Fibroblast of gingiva (primary cell): ENCODE measurements at places on chromosomes 6 and 20.

- DNase-seq: no peak
These were observed 128.3 kb downstream of the DST start for GRCh38 chr6:56514395-56514794.

DNA sequence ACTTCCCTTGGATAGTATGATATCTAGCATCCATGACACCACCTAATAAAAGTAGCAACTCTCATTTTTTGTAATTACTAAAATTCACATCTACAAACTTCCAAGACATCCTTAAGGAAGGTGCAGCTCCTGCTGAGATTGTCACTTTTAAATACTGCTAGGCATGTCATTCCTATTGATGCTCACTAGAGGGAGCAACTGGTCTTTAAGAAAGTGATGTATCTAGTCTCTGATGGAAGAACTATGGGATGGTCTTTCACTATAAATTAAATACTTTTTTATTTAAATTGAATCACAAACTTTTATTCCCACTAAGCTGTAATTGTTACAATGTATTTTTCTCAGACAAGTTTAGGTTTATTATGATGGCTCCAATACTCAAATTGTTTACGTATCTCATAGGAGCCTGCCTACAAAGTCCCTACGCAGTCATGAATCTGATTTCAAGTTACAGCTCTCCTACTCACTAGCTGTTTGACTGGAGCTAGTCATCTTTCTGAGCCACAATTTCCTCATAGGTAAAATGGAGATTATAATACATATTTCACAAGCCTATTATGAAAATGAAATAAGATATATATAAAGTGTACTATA, 8.1 kb upstream of the TSPYL1 start:
- peak; percentile 47 for DNase-seq

- DNase-seq: no peak
These were observed 175.8 kb upstream of the RALGAPA2 start for GRCh38 chr20:20888266-20888656.

DNA sequence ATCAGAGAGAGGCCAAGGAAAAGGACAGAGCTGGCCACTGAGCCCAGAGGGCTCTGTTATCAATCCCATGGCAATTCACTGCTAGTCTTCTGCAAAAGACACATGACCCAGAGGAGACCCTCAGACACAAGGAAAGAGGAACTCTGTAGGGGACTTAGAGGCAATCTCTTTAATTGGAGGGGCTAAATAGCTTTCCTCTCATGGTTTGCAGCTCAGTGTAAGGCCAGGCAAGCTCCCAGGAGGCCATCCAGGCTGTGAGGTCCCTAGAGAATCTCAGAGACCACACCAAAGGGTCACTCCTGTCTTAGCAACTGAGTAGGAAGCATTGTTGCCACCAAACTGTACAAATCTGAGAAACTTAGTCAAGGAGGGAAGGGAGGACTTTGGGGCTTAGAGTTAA, 10.0 kb upstream of the HLA-DOA start:
- no peak for DNase-seq

DNA sequence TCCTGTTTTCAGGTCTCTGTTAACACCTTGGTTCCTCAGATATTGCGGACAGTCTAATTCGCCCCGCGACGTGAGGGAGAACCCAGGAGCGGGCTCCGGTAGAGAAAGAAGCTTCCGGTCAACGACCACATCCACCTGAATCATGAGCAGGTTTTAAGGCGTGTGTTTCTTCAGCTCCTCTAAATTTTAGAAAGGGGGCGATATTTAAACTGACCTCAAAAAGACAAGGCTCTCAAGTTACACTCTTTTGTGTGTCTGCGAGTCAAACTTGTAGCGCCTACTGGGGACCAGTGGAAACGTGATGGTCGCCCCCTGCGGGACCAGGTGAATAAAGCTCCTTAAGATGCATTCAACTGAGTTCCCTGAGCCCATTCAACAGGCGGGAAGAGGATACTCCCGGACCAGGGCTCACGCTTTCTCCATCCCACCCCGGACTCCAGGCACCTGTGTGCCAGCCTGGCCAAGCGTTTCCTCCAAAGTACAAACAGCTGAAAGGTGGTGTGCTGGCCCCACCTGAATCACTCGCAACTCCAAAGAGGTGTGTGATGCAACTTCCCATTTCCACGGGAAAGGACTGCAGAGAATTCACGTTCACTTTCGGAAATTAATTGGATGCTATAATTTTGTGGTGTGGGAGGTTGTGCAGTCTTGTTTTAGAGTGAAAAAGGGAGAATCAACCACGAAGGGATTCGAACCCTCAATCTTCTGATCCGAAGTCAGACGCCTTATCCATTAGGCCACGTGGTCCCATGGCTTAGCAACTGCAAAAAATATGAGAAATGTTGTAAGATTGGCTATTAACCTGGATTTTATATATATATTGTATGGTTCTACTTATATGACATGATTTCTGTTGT, 17.0 kb downstream of the GPX5 start:
- DNase-seq: peak; percentile 74

- DNase-seq: no peak
These were observed 5.5 kb downstream of the PAX1 start for GRCh38 chr20:21710863-21711431.

DNA sequence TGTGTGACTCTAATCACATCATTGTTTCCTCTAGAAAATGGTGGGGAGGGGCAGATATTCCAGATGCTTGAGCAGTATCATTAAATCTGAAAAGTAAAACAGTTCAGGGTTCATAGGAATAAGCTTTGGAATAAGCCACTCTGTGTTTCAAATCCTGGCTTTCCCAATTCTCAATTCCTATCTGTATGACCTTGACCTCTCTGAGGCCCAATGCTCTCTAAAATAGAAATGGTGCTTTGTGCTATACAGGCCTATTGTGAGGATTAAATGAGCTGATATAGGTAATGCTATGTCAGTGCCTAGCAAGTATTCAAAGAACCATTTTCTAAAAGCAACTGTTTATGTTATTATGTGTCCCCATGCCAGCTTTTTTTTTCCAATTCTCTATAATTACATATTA, 209.0 kb upstream of the PRSS16 start:
- no peak for DNase-seq

DNA sequence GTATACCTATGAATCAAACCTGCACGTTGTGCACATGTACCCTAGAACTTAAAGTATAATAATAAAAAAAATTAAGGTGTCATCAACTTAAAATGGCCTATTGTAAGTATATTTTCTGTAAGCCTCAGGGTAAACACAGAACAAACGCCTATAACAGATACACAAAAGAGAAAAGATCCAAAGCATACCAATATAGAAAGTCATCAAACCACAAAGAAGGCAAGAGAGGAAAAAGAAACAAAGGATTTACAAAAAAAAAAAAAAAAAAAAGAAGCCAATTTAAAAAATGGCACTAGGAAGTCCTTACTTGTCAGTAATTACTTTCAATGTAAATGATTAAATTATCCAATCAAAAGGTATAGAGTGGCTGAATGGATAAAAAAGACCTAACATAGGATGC, 24.6 kb upstream of the ASF1A start:
- DNase-seq: no peak
